Activated T-cell treated with anti-CD3 and anti-CD28 coated beads, Interleukin-2, amount 50 U/mL, for 72 hours (primary cell): ENCODE measurements at places on chromosomes 5 and 9. TPM values are rescaled to one million over a fixed set of nuclear protein-coding genes. Genes with fewer than 3 reads are reported as not detected.

The PHF24 gene
- total RNA-seq, result 1.00 TPM

The CEP120 gene
- total RNA-seq, result 60.1 TPM

DNA sequence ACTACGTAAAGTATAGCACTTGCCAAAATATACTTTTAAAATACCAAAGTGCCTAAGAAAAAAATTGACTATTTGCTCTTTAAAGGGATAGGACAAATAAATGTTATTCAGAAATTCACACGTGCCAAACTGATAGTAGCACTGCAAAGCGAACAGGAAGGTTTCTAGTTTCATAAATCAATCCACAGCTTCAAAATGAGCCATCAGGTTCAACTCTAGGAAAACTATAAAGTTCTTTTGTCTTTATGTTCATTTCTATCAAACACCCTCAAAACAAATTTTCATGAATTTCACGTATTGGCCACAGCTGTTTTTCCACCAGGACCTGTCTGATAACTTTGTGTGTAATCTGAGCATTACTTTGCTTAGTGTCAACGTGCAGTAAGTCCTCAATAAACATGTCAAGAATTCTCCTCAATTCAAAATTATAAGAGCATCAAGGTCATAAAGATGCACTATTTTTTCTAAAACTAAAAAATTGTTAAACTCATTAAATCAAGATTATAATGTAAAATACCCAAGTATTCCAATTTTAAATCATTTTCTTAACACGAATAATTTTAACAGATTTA is 3.0 kb downstream of the RNF130 start:
- H3K4me1 ChIP-seq, result peaks cover 42% of the 10 kb centered on the region
- H3K4me3 ChIP-seq, result no peak overlapping the region
- peaks cover 2% of the 10 kb centered on the region for H3K36me3 ChIP-seq
- DNase-seq, result no peak

DNA sequence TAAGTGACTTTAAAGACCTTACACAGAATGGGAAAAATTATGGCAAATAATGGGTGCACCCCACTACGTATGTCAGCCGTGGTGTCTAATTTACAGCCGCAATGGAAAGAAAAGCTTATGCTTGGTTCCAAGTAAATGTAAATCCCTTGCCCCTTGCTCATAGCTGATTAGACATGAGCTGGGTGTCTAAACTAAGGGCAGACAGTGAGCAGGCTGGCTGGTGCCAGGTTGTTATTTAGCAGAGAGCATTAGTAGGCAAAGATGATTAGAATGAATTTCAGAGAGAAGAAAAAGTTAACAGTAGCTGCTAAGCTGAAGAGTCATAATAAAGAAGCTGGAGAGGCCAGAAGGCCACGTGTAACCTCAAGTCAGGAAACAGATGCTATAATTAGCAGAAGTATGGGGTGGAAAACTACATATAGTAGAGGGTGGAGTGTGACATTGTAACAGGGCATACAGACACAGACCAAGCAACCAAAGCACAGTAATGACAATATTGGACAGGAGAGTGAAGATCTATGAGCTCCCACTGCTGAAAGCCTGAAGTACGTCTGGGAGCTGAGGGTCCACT is 257.7 kb downstream of the MCTP1 start:
- DNase-seq, result no peak
- H3K4me3 ChIP-seq, result no peak overlapping the region
- peaks cover 3% of the 10 kb centered on the region for H3K27me3 ChIP-seq
- peaks cover 28% of the 10 kb centered on the region for H3K4me1 ChIP-seq

GRCh38 chr9:89969156-89969675 is 364.4 kb downstream of the GADD45G start:
- H3K4me3 ChIP-seq, result no peak overlapping the region
- no peak overlapping the region for H3K27ac ChIP-seq
- H3K27me3 ChIP-seq, result peaks cover 7% of the 10 kb centered on the region

GRCh38 chr9:121581786-121582600 is 69.4 kb upstream of the DAB2IP start:
- peaks cover 18% of the 10 kb centered on the region for H3K27me3 ChIP-seq
- H3K4me1 ChIP-seq, result no peaks in the 10 kb centered on the region
- H3K4me3 ChIP-seq, result no peak overlapping the region
- H3K36me3 ChIP-seq, result no peaks in the 10 kb centered on the region
